ENCODE measurements at places on chromosomes 2 and 18.

- no peak for DNase-seq
These were observed 20.6 kb downstream of the NPAS2 start for GRCh38 chr2:100840519-100840918.

GRCh38 chr2:18976168-18976961, 382.1 kb downstream of the OSR1 start:
- no peak for DNase-seq

GRCh38 chr2:68687018-68687417, 43.6 kb downstream of the PROKR1 start:
- no peak for DNase-seq

- DNase-seq: no peak
These were observed 24.4 kb downstream of the SP5 start for GRCh38 chr2:170739507-170740046.

GRCh38 chr2:84894758-84895520, 10.5 kb upstream of the TMSB10 start:
- no peak for DNase-seq

DNA sequence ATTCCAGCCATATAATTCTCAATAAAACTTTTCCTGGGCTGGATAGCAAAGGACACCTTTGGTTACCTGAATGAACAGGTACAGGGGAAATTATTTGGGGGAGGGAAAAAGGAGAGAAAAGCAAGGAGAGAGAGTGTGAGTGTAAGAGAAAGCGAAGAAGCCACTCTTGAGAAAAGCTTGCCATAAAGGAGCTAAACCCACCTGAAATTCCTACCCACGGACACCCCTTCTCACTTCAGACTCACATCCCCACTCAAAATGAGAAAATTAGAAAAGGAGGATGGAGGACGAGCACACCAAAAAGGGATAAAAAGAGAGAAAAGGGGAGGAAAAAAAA, 354 bp downstream of the ZEB2 start:
- no peak for DNase-seq

- DNase-seq: no peak
These were observed 6.7 kb downstream of the SFTPB start for GRCh38 chr2:85661139-85661858.

DNA sequence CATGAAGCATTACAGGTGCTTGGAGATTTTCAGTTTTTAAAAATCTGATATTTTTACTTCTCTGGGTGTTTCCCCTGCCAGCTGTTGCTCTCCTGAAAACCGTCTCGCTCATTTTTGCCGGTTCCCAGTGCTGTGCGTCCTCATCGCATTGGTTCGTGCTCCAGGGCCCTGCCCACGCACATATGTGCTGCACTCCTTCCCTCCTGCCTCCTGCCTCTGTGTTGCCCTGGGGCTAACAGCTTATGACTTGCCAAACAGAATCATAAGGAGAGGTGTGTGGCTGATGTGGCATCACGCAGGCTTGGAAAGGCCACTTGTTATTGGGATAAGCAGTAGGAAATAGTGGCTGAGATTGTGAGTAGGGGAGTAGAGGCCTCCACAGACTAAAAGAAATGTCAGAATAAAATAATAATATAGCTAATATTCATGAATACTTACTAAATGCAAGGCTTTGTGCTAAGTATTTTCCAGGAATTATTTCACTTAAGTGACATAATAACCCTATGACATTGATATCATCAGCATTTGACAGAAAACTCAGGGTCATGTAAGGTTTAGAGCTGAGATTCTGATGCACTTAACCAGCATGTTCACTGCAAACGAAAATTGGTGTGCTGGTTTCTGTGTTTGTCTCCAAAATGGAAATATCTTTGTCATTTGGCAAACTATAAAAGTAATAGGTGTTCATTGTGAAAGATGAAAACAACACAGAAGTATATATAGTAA, 53.5 kb downstream of the SLC4A1AP start:
- no peak for DNase-seq

- DNase-seq: peak; percentile 79
These were observed 101.2 kb downstream of the ZNF236 start for GRCh38 chr18:76923485-76924085.

DNA sequence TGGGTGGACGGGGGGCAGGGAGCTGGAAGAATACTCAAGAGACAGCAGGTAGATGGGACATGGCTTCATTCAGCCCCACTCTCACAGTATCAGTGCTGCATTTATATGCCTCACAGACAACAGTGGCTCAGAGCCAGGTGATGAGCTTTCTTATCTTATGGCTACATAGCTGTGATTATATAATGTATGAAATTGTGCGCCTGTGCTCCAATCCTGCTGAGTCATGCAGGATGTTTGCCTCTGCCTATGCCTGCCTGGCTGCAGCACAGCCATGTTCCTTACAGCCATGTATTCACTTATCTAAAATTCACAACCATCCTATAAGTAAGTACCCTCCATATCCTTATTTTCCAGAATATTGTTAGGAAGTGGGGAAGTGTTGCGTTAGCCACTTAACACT, 37.7 kb upstream of the RNF103 start:
- DNase-seq: no peak

GRCh38 chr2:230685178-230685577, 27.5 kb upstream of the CAB39 start:
- DNase-seq: no peak

DNA sequence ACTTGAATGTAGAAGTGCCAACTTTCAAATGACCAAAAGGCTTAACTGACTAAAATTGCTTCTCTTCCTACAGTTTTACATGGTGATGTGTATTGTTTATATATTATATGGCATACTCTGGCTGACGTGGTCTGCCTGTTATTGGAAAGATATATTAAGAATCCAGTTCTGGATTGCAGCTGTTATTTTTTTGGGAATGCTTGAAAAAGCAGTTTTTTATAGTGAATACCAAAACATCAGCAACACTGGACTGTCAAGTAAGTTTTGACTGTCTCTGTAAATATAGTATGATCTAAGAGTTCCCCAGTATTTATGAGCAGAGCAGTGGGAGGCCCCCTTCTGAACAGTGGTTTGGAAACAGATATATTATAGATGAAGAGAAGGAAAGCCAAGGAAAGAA, 26.2 kb downstream of the TMEM87B start:
- no peak for DNase-seq

DNA sequence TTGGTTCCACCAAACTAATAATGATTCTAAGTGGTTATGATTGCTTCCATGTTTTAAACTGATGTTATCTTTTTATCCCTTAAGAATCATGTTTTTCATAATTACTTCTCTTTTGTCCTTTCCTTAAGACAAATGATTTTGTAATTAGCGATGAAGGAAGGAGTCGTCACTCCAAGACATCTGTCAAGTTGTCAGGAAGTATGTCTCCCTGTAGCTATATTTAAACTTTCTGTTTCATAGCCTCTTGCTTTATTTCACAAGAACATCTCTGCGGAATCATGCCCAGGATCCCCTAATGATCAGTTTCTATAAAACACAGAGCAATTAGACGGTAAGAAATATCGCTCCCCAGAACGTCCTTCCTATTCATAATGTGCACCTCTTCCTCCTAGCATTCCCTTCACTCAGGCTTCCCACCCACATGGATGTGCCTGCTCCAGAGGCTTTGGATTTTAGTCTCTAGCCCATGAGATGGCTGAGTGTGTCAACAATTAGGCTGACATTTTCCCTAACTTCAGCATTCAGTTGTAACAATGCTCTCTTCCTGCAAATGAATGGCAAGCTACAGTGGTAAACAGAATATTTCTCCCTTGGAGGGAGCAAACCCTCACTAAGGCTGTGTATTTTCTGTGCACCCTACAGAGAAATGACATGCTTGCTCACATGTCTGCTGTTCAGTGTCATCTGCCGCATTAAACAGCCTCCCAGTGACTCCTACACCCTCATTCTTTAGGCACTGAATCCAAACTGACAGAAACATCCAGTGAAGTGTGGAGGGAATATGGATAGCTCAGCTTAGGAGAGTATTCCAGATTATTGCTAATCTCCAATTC, 879.6 kb upstream of the CELF4 start:
- DNase-seq: no peak

DNA sequence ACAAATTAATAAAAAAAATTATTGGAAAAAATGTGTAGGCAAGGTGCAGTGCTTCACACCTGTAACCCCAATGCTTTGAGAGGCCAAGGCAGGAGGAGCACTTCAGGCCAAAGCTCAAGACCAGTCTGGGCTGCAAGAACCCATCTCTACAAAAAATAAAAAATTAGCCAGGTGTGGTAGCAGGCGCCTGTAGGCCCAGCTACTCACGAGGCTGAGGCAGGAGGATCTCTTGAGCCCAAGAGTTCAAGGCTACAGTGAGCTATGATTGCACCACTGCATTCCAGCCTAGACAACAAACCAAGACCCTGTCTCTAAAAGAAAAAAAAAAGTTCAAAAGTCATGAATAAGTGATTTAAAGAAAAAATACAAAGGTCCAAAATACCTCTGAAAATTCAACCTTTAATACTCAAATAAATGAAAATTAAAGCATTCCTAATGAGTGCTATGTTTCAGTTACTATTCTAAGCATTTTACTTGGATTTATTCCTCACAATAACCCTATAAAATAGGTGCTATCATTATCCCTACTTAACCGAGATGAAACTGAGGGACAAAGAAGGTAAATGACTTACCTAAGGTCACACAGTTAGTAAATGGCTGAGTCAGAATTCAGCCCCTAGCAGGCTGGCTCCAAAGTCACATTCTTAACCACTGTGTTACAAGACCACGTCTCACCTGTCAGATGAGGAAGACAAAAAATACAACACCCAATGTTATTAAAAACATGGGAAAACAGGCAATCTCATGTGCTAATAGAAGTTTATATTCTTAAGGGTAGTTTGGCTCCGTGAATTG, 36.4 kb upstream of the PCBP1 start:
- DNase-seq: no peak

GRCh38 chr2:168884975-168885374, 5.3 kb downstream of the SPC25 start:
- DNase-seq: no peak

DNA sequence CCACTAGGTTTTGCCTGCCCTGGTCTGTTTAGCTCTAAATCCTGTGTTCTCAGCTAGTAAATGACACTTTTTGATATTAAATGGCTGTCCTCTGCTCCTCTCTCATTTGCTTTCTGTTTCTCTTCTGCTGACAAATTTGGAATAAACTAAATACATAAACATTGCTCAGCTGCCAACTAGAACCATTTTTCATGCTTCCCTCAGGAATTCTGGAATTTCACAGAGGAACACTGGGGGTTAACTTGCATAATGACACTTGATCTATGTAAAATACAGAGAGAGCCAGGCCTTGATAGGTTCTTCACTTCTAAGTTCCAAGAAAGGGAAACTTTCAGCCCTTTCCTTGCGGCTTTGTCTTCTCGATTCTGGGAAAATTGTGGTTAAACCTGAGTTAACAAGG, 450.6 kb upstream of the ST6GAL2 start:
- no peak for DNase-seq

DNA sequence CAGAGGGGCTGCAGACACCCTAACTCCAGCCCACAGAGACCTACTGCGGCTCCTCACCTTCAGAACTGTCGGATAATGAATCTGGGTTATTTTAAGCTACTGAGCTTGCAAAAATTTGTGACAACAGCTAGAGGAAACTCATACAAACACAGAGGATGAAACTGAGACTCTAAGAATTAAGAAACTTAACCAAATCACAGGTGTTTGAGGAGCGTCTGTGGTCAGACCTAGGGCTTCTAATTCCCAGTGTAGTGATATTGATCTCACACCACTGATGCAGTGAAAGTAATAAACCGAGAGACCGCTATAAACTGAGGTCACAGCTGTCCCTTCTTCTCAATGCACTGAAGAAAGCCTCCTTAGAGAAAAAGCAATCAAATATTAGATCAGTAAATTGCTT, 110.1 kb downstream of the RGPD3 start:
- no peak for DNase-seq

GRCh38 chr2:317501-318424, 29.9 kb upstream of the ALKAL2 start:
- DNase-seq: no peak

GRCh38 chr2:230541934-230542380, 126.0 kb downstream of the SP100 start:
- no peak for DNase-seq

DNA sequence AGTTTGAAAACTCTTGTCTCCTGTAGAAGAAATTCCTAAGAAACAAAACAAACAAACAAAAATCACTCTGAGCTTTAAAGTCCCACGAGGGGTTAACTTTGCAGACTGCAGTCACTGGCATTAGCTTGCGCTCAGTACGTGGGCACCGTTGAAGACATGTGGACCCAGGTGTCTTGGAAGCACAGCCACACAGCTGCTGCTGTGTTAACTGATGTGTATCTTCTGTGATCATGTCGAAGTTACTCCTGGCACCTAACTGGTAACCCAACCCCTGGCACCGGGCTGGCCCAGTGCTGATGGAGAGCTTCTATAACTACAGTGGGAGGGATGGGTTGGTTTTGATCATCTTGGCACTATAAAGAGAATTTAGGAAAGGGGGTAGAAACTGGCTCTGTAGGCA, 51.6 kb upstream of the FHL2 start:
- DNase-seq: no peak

GRCh38 chr2:11876889-11877288, 130.5 kb downstream of the LPIN1 start:
- no peak for DNase-seq

GRCh38 chr2:134131681-134132489, 122.0 kb upstream of the MGAT5 start:
- no peak for DNase-seq

DNA sequence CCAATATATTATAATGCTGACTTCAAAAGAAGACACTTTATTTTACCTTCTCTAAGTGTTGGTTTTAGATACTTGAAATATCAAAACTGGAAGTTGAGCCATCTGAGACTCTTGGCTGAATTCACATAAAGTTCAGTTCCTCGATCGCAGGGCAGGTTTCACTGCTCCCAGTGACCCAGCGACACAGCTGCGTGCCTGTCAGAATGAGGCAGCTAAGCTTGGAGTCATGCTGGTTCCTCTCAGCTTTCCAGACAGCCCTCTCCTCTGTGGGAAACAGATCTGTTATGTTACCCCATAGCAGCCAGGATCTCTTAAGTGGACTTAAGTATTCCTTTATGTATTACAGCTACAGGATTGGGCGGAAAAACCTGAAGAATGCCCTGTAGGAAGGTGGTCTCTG, 142.8 kb upstream of the ALPP start:
- no peak for DNase-seq

- DNase-seq: no peak
These were observed 26.2 kb downstream of the GLI2 start for GRCh38 chr2:120761911-120762310.

Measured in H1 (cell line).